GF-D8 (cell line): ENCODE measurements at places on chromosomes 1 and 21.

GRCh38 chr1:28249866-28250295 lies 9.4 kb upstream of the SESN2 start:
- no peak for DNase-seq

- DNase-seq: no peak
Measured at GRCh38 chr1:87212431-87213134, 116.1 kb upstream of the LMO4 start.

DNA sequence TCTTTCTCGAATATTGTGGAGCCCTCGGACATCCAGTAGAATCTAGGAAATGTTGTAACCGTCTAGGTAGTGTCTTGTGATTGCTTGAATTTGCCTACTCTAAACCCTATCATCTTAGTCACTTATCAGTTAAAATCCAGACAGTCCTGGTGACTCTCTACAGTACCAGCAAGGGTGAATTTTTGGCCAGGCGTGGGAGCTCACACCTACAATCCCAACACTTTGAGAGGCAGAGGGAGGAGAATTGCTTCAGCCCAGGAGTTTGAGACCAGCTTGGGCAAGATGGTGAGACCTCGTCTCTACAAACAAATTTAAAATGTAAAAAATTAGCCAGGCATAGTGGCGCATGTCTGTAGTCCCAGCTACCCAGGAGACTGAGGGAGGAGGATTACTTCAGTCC lies 230.9 kb downstream of the CHRM3 start:
- no peak for DNase-seq

DNA sequence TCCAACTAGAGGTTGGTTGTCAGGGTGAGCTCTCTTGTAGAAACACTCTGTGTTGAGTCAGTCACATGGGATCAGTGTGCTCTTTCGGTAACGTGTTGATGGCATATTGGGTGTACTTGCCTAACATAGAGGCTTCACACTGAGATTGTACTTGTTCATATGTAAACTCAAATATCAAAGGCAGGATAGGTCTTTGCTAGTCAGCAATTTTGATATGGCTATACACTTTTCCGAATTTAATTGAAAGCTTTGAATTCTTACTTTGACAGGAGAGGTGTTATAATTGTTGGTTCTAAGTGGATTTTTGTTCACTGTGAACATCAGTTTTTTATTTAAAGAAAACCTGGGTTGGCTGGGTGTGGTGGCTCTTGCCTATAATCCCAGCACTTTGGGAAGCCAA lies 16.4 kb upstream of the TGFB2 start:
- no peak for DNase-seq

- no peak for DNase-seq
Measured at GRCh38 chr1:36300526-36300925, 5.6 kb upstream of the SH3D21 start.

DNA sequence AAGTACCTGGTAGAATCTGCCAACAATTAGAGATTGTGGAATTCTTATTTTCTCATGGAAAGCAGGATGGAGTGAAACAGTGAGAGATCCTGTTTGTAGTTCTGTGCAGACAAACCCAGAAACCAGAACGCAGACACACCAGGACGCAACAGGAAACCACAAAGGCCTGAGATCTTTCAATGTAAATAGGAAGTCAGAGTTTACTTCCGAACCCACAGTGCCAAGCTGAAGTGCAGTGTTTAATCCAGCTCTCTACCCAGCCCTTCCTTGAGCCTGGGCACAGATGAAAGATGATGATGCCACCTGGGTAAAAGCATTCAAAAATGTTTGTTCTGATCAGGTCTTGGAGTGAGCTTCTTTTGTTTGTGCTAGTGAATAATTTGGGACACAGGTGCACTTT lies 244.2 kb upstream of the HOOK1 start:
- peak; percentile 14 for DNase-seq

- DNase-seq: no peak
Measured at GRCh38 chr1:113279776-113280391, 110.4 kb upstream of the MAGI3 start.

- DNase-seq: no peak
Measured at GRCh38 chr1:27299385-27300271, 22.3 kb upstream of the TMEM222 start.

GRCh38 chr1:15417059-15417934 lies 7.6 kb downstream of the EFHD2 start:
- peak; percentile 63 for DNase-seq

- DNase-seq: no peak
Measured at GRCh38 chr1:119321666-119322419, 46.7 kb upstream of the HAO2 start.

GRCh38 chr1:42944246-42944928 lies 14.3 kb downstream of the SLC2A1 start:
- DNase-seq: peak; percentile 53

GRCh38 chr1:53998223-53998622 lies 19.8 kb downstream of the LDLRAD1 start:
- no peak for DNase-seq

- no peak for DNase-seq
Measured at GRCh38 chr1:51699391-51699790, 82.5 kb downstream of the OSBPL9 start.

- no peak for DNase-seq
Measured at GRCh38 chr1:39001516-39002421, 10.7 kb downstream of the AKIRIN1 start.

DNA sequence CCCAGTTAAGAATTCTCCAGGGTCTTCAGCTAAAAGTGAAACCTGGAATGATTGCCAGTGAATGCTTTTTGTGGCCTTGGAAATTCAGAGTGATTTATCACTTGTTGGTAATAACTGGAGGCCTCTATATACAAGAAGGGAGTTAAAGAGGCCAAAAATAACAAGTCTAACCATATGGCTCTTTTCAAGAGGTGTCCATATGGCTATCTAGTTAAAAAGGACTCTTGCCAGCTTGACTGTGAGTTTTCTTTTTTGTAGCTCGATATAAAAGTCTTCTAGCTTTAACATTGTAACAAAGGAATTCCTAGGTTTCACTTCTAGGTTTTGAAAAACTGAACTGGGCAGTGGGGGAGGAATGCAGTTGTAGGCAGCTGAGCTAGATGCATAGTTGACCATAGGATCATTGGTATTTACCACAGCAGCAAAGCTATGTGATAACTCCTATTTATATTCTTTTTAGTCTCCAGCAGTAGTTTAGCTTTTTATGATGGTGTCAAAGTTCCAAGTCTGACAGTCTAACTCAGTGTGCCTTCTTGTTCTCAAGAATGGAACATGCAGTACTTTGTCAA lies 44.4 kb downstream of the CACHD1 start:
- no peak for DNase-seq

DNA sequence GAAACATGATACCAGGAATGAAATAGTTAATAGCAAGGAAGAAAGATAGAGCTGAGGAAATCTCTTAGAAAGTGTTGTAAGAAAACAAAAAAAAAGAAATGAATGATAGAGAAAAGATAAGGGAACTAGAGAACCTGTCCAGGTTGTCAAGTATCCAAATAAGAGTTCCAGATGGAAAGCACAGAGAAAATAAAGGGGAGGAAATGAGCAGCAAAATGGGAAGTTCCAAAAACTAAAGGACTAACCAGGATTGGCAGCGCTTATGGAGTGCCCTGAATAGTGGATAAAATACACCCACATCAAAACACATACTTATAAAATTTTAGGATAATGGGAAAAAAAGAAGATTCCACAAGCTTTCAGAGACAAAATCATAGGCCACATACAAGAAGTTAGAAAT lies 55.2 kb downstream of the ARHGAP29 start:
- no peak for DNase-seq

GRCh38 chr1:152044386-152044785 lies 7.6 kb upstream of the S100A11 start:
- DNase-seq: no peak

GRCh38 chr1:90274376-90274775 lies 279.5 kb downstream of the ZNF326 start:
- no peak for DNase-seq

GRCh38 chr1:28056129-28056925 lies 32.1 kb downstream of the EYA3 start:
- peak; percentile 77 for DNase-seq

GRCh38 chr1:234863551-234863971 lies 253.6 kb upstream of the IRF2BP2 start:
- no peak for DNase-seq

DNA sequence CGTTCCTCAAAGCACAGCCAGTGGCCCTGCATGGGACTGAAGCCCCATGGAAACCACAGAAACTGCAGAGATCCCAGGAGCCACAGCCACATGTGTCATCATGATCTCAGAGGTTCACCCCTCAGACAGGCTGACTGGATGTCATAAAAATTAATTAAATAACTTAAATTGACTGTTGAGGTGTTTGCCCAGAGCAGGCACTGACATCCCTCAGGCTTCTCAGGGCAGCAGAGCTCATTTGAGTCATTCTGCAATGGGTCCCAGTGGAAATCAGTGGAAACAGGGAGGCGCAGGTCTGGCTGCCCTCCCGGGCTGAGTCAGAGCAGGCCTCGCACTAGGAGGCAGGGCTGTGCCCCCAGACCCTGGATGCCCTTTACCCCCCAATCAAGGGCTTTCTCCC lies 135.1 kb downstream of the CDC7 start:
- no peak for DNase-seq

- DNase-seq: no peak
Measured at GRCh38 chr1:164590592-164590991, 31.6 kb downstream of the PBX1 start.

GRCh38 chr1:245353411-245353810 lies 198.6 kb downstream of the KIF26B start:
- no peak for DNase-seq

DNA sequence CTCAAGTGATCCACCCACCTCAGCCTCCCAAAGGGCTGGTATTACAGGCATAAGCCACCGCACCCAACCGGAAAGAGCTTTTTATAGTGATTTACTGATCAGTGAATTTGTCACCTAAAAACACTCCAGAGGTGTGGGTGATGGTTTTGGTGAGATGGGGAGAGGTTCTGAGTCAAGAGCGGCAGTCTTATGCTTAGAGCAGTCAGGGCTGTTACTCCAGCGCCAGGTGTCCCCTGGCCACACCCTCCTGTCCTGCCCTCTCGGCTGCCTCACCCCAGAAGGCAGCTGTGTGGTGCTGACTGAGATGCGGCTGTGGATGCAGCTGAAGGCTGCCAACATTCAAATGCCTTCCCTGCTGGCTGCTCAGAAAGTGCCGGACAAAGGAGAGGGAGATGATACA lies 94.5 kb upstream of the LPGAT1 start:
- no peak for DNase-seq

GRCh38 chr21:37579356-37579755 lies 212.8 kb downstream of the DYRK1A start:
- no peak for DNase-seq

DNA sequence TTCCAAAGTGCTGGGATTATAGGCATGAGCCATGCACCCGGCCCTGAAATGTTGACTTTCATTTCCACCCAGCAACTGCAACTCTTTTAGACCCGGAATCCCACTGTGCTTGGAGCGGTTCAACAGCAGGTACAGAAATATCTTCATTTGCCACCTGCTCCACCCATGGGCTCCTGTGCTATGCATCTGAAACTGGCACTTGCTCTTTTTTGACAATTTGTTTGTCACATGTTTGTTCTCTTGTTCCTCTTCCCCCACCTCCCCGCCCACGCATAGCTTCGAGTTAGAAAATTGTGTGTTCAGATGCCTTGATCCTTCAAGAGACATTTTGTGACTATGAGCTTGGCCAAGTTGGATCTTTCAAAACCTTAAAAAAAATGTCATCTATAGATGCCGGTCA lies 2.4 kb upstream of the IFNLR1 start:
- DNase-seq: no peak

GRCh38 chr1:230285351-230285750 lies 140.8 kb downstream of the PGBD5 start:
- no peak for DNase-seq

- peak; percentile 46 for DNase-seq
Measured at GRCh38 chr21:45593162-45594022, 50.1 kb upstream of the PCBP3 start.

DNA sequence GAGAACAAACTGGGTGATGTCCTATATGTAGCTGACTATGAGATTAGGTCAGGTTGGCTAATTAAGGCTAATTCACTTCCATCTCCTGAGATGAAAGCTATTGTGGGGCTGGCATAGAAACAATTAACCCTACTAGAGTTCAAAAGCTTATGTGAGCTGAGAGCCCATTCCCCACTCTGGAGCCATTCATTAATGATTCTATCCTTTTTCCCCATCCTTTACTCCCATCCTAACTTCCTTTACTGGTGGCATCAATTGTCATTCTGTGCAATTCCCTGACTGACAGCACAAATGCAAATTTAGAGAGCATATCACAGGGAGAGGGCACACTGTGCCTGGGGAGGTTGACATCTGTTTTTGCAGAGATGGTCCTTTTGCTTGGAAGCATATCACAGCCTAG lies 103.9 kb downstream of the URB2 start:
- no peak for DNase-seq

DNA sequence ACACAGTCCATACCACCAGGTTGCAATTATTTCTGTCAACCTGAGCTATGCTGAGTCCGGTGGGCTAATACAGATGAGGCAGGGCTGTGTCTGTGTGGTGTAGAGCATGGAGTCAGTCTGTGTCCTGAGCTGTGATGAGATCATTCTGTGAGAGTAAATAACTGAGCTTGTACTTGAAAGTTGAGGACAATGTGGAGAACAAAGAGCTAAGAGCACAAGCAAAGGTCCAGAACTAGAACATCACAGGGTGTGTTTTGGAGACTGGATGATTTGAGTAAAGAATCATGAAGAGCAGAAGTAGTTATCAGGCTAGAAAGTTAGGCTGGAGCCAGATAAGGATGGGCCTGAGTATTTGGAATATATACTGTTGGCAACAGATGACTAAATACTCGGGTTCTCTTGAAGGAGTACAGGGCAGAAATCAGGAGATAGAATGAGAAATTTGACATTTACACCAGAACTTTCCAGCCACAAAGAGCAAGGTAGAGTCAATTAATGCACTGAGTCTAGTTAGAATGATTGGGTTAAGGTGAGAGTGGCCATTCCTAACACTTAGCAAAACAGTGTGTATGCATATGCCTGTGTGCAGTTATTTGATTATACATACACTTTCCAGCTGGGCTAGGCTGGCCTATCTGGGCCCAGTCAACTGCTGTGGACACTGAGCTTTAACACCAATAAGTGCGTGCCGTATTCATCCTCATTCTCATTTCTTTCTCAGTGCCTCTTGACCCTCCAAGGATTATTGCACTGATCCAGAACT lies 48.8 kb downstream of the LEPR start:
- DNase-seq: no peak
